ENCODE measurements at places on chromosomes 16 and 17.

GRCh38 chr16:73426433-73427160 lies 378.7 kb upstream of the ZFHX3 start:
- DNase-seq: no peak

GRCh38 chr17:8875957-8876356 lies 8.5 kb upstream of the PIK3R6 start:
- no peak for DNase-seq

DNA sequence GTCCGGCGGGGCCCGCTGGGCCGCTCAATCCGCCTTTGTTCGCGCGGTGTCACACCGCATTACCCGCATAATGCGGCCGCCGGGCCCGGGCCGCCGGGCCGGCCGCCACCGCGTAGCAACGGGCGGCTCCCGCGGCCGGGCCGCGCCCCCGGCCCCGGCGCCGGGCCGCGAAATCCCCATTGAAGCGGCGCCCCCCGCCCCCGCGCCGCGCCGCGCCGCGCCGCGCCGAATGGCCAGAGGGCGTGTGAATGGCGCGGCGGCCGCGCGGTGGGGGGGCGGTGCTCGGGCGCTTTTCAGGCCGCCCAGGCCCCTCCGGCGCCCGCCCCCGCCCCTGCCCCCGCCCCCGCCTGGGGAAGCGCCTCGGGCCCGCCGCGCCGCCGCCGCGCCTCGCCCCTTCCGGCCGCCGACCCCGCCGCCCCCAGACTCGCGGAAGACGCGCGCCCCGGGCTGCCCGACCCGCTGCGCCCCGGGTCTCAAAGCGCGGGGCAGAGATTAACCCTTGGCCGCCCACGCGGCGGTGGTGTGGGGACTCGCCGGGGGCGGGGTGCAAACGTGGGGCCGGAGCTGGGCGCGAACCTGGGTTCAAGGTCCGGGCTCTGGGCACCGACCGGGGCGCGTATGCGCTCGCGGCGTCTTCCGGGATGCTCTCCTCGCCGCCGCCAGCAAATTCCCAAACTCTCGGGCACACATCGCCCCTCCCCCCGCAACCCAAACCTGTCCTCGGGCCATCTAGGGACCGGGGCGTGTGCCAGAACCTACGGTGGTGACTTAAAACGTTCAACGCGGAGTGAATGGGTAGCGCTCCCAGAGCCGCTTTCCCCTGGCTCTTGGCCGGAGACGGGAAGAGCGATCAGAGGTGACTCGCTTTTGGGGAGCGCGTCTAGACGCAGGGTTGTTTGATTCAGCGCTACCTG lies 46.7 kb downstream of the WNT3 start:
- DNase-seq: no peak

- DNase-seq: no peak
Observed at GRCh38 chr16:56777482-56777881, 47.6 kb downstream of the NUP93 start.

- DNase-seq: peak; percentile 12
Observed at GRCh38 chr17:75271233-75271954, 363 bp upstream of the MIF4GD start.

DNA sequence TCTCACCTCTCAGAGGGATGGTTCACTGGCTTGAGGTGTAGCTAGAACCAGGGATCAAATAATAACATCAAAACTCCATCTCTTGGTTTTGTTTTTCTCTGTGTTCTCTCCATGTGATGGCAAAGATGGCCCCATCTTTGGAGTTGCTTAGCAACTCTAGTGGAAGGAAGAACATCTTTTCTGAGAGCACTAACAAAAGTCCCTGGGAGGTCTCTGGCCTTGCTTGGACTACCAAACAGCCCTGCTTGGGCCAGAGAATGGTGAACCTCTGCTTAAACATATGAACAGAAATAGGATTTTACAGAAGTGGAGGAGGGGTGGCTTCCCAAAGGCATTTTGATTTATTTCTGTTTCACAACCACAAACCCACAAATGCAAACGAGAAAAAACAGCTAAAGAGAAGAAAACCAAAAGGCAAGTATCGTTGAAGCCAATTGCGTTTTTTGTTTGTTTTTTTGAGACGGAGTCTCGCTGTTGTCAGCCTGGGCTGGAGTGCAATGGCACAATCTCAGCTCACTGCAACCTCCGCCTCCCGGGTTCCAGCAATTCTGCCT lies 13.2 kb downstream of the GABARAPL2 start:
- DNase-seq: no peak

GRCh38 chr17:61410141-61411010 lies 10.7 kb downstream of the TBX2 start:
- DNase-seq: no peak

GRCh38 chr16:73216932-73217331 lies 169.0 kb upstream of the ZFHX3 start:
- no peak for DNase-seq

DNA sequence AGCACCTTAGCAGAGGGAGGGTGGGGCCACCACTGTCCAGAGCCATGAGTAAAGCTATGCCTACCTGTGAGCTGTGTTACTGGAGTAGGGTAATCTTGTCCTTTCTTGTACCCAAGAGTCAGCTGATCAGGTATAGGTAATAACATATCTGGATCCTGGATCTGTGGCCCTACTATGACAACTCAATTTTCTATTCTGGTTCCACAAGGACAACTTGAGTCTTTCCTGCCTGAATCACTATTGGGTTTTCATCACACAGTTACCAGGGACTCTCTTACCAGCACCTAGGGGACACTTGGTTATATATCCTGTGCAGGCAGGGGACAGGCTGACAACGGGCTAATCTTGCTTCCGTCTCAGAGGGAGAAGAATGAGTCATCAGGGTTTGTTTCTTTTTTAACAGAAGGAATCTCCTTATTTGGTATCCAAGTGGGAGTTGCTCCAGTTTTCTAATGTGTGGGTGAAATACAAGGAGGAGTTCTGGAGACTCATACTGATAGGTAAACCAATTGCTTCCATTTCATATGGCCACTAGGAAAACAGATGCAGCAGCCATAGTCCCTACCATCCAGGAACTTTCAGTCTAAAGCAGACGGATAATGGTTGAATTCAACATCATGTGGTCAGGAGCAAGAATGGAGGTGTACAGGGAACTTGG lies 6.8 kb downstream of the ZNF267 start:
- DNase-seq: no peak

- no peak for DNase-seq
Observed at GRCh38 chr17:66466840-66467367, 164.5 kb downstream of the PRKCA start.

GRCh38 chr17:79841369-79842135 lies 2.3 kb upstream of the CBX4 start:
- no peak for DNase-seq

DNA sequence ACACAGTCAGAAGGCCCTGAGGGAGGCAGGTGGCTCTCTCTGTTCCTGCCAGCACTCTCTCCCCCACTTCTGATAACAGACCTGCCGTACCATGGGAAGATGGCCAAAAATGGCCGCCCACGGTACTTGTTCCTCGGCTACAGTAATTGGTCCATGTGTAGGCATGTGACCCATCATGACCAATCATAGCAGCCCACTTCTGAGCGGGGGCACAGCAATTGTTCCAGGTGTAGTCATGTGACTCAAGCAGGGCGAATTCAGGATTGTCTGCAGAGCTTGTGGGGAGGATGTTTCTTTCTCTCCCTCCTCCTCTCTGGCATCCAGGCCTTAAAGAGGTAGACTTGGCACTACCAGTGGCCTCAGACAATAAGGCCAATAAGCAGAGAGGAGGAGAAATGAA lies 250.4 kb downstream of the MRTFB start:
- no peak for DNase-seq

GRCh38 chr16:19809693-19810092 lies 75.0 kb downstream of the GPRC5B start:
- DNase-seq: no peak

DNA sequence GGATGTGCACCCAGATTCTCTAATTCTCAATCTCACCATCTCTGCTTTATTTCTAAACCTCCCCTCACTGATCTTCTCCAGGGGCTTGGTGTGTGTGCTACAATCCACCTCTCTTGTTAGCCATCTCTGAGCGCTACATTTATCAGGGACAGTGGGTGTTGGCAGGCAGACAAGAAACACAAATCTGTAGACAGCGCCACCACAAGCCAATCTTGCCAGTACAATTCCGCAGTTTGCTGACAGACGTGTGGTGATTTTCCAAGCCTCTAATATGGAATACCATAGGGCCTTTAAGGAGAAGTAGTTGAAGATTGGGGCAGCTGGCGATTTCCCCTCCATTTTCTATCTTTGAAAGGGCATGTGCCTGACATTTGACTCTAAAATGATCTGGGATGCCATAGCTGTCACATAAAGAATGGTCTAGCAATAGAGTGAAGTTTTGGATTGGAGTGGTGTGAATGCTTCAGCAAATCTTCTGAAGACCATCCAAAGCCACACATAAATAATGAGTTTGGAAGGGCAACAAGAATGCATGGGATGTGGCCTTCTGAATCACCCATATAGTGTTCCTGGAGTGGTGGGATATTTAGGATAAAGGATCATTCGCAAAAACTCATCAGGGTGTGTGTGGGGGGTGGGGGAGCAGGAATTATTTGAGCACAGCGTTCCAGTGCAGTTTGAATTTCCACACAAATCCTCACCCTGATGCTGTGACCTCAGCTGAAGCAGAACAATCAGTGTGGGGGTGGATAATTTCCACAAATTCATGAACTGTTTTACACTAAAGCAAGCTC lies 12.0 kb upstream of the ANKFN1 start:
- DNase-seq: no peak

GRCh38 chr17:82217120-82217529 lies 4.5 kb upstream of the CCDC57 start:
- DNase-seq: no peak

DNA sequence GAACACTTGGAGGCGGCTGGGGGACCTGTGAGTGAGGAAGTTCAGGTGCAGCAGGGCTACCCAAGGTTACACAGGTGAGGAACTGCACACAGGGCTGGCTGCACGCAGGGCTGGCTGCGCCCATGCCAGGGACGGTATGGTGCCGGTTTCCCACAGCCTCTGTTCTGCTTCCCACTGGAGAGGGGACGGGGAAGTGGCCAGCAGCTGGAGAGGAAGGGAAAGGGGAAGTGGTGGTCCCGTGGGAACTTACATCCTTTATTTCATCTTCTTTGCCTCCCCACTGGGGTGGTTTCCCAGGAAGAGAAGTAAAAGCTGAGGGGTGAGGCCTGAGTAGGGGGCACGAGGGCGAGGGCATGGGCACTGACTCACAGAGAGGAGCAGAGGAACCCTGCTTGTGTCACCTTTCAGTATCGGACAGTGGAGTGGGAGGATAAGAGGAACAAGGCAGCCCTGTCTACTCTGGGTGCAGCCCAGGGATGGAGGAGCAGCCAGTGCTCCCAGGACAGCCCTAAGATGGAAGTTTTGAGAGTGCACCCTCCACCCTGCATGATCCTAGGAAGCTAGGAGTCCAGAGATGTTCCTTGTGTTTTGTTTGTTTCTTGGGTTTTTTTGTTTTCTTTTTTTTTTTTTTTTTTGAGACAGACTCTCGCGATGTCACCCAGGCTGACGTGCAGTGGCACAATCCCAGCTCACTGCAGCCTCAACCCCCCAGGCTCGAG lies 25.5 kb upstream of the CDH1 start:
- no peak for DNase-seq

DNA sequence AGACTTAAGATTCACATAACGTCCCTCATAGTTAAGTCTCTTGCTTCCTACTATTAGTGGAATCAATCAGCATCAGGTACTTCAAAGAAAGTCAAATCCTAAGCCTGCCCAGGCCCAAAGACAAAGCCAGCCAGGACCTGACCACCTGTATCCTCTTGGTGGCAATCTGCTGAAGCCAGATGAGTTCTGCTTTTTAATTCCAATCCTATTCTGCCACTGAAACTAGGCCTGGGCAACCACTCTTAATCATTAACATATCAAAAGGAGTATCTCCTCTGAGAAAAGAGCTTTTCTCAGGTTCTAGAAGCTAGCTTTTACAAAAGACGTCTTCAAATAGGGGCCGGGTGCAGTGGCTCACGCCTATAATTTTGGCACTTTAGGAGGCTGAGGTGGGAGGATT lies 15.1 kb upstream of the GLG1 start:
- no peak for DNase-seq

- DNase-seq: no peak
Observed at GRCh38 chr16:87173294-87173893, 143.8 kb downstream of the C16orf95 start.

GRCh38 chr16:58034128-58034685 lies 8.7 kb downstream of the MMP15 start:
- DNase-seq: no peak

- DNase-seq: no peak
Observed at GRCh38 chr17:36816907-36817288, 120.4 kb upstream of the LHX1 start.

DNA sequence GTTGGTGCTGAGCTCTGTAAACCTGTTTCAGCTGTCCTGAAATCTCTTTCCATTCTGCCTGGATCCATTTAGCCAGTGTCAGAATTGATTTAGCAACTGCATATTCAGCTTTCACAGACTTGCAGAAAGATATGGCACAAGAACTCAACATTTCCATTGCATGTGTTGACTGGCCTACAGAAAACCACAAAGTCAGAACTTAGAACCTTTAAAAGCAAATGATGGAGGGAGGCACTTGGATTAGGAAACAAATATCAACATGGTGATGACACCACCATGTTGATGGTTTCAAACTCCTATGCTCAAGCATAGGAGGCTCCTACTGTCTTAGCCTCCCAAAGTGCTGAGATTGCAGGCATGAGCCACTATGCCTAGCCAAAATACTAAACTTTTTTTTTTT lies 52.3 kb upstream of the ARL6IP1 start:
- no peak for DNase-seq

DNA sequence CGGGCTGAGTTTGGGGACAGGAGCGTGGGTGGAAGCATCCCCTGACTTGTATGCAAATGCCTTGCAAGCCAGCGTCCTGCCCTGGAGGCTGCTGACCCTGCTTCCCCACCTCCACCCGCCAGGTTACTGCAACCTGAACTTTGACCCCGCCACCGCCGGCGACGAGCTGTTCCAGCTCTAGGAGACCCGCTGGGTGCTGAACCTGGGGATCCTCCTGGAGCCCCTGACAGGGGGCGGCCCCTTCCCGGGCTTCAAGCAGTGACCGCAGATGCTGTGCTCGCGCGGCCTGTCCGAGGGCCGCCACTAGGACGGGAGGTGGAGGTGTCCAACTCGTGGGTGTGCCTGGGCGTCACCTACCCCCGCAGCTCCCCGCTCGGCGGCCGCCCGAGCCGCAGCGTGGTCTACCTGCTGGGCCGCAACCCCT lies 10.7 kb upstream of the SLC16A5 start:
- DNase-seq: no peak
